ENCODE measurements at places on chromosomes 6 and 20.
A peak's percentile ranks its signal among the peaks of the same experiment; 100 is the strongest.

GRCh38 chr6:77457720-77458349, 5.5 kb downstream of the HTR1B start:
- DNase-seq = peak; percentile 80

DNA sequence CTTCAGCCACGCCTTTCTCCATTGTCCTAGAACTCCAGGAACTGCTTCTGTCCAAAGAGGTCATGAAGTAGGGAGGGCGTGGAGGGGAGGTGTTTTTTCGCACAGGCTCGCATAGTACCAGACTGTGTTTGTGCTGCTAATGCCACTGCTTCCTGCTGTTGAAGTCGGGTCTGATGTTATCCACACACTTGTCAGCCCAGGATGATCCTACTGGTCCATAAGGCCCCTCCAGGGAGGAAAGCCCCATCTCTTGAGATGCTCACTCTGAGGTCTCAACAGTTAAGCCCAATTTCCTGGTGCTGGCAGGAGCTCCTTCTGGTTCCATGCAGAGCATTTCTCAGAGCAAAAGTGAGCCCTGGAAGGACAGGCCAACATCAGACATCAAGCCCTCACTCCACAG, 65.6 kb downstream of the C6orf118 start:
- DNase-seq = no peak

DNA sequence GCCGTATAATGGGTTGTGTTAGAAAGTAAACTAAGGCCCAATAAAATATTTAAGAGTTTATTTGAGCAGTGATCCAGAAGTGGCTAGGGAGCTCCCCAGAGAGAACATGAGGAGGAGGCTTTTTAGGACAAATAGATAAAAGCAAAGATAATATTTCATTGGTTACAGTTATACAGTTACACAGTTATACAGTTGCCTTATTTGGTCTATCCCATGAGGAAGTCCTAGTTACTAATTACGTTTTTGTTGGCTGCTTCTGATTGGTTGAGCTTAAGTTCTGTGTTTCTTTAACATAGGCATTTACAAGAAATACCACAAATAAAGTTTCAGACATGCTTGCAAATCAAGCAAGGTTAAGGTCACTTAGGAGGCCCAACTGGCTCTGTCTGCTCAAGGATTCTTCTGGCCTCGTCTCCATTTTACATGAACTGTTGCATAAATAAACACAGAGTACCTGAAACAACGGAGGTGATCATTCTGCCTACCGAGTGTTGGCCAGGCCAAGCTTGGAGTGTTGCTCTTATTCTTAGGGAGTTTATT, 7.0 kb downstream of the UBD start:
- peak; percentile 49 for DNase-seq

DNA sequence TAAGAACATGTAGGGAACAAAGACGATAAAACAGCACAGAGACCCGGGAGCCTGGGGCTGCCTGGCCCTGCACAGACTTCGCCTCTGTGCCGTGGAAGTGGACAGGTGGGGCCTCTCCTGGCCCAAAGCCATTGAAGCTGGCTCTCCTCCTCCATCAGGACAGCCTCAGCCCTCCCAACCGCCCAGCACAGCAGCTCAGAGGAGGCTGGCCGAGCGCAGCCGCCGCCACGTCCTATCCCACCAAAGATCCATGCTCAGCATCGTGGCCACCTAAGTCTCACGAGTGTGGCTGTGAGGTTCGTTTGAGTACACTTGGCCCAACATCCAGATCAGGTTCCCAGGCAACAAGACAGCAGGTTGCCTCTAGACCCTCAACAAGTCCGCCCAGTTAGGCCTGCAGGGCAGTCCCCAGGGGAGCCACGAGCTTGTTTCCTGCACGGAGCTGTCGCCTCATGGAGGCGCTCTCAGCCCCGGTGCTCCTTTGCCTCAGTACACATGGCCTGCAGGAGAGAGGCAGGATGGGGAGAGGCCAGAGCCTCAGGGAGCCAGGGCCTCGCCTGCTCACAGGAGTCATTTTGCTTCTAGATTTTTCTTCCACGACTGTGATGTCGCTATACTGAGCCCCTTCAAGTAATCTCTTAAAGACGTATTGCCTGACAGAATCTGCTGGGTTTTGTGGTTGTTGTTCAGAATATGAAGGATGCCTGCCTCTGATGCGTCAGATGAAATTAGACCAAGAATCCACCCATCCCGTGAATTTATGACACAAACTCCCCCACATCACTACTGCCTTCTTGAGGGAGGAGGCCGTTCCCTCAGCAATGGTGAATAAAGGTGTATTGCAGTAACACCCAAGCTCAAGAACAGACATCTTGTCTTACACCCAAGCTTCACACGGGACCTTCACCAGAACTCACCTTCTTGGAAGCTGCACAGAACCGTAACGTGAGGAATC, 102.7 kb downstream of the RNASET2 start:
- no peak for DNase-seq

DNA sequence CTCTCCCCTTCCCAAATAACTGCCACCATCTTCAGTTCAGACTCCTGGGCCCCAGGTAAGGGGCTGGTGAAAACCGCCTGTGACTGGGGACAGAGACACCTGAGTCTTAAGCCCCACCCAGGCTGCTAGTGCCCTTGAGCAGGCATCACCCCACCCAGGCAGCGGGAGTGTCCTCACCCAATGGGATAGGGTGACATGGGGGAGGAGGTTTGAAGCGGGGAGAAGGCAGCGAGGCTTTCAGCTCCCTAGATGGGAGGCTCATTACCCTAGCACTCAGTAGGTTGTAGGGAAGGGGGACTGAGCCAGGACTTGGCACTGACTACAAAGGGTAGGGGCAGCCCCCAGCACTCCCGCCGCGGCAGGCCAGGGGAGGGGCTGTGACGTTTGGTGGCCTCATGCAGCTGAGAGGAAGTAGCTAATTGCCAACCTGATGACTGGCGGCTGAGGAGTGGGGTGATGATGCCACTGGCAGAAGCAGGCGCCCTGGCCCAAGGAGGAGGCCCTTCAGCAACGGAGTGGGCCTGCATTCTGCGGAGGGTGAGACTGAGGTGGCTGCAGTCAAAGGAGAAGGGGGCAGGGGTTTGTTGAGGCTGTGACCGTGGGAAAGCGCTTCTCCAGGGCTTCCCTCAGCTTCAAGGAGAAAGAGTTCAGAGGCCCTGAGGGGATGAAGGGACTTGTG, 126.9 kb downstream of the MRPL14 start:
- no peak for DNase-seq

All from AG04449 (cell line).